Hair follicle dermal papilla cell (primary cell): ENCODE measurements at places on chromosomes 2 and 18. TPM values are rescaled to one million over a fixed set of nuclear protein-coding genes. Genes with fewer than 3 reads are reported as not detected.

The MYO3B gene
- total RNA-seq = under 0.01 and 0.24 TPM in 2 replicates

The TEX44 gene
- not detected in 2 replicates for total RNA-seq

The TSGA10 gene
- total RNA-seq = 1.9 and 2.1 TPM in 2 replicates

The UGT1A5 gene
- not detected in 2 replicates for total RNA-seq

The CCDC85A gene
- 2.9 and 3.4 TPM in 2 replicates for total RNA-seq

The UNC80 gene
- not detected in 2 replicates for total RNA-seq

The PAX8 gene
- total RNA-seq = 9.2 and 19.8 TPM in 2 replicates

The MC5R gene
- total RNA-seq = 0.16 TPM in 1 of 2 replicates, not detected in the other

The NT5C1B gene
- total RNA-seq = not detected in 2 replicates

The ABCB11 gene
- total RNA-seq = under 0.01 TPM in 1 of 2 replicates, not detected in the other

The KCNG2 gene
- not detected in 2 replicates for total RNA-seq
